ENCODE measurements at places on chromosomes 2 and 18.

DNA sequence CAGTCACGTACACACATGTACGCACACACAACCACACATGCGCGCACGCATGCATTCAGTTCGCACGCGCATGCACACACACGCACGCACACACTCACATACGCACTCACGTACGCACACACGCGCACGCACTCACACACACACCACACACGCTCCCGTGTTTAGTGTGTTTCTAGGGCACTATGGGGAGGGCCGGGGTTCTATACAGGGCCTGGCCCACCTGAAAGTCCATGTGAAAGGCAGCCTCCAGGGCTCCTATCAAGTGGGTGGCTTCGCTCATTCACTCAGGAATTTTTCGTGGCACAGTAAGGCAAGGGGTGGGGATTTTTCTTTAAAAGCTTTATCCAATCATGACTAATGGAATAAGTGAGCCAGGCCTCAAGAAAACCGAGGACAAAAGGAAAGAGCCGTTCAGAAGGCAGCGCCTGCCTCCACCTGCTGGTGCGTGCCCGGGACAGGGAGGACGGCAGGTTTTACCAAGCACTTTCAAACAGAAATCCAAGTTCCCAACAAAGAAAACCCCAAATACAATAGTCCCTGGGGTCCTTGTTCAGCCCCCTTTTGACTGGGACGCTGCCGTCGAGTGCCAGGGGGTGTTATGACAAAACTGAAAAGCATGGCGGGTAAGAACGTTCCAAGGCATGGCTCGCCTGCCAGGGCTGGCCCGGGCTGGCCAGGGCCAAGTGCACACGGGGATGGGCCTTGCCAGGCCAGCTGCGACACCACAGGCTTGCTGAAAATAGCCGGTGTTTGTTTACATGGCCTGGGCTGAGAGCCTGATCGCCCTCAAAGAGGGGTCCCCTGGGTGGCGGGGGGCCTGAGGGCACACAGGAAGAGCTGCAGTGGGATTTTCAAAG, 110.0 kb downstream of the HDAC4 start:
- DNase-seq: peak; percentile 78
- no peaks in the 10 kb centered on the region for H3K27me3 ChIP-seq

GRCh38 chr2:220219371-220219770, 591.9 kb downstream of the SLC4A3 start:
- H3K36me3 ChIP-seq: no peaks in the 10 kb centered on the region
- no peak overlapping the region for H3K4me3 ChIP-seq
- no peaks in the 10 kb centered on the region for H3K27me3 ChIP-seq
- H3K27ac ChIP-seq: no peak overlapping the region
- H3K4me1 ChIP-seq: no peaks in the 10 kb centered on the region

DNA sequence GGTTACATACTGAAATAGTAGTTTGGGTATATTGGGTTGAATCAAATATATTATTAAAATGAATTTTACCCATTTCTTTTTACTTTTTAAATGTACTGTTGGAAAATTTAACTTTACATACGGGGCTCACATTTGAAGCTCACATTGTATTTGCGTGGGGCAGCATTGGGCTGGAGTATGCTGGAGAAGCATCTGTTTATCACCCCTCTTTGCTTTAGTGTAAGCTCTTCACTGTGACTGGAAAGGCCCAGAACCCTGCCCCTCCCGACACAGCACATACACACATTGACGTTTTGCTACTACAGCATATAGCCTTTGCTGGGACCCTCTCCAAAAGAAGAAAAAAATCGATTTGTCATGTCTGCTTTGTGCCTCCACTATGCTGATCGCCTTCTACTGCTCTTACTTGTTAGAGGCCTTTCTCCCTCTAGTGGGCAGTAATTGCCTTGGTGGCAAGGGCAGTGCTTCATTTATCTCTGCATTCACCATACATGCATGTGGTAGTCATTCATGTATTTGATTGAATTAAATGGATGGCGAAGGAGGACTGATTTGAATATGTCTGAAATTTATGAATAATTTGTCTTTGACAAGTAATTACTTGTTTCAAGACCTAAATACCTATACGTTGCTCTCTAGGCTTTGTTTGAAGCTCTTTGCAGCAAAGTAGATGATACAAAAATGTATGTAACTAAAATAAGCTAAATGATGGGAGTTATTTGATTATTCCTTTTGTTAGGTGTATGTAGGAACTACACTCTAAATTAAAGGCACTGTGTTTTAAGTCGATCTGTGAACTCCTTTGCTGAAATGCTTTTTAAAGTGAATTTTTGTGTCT, 37.4 kb downstream of the VAPA start:
- no peak overlapping the region for H3K4me3 ChIP-seq
- no peak for DNase-seq
- H3K27ac ChIP-seq: no peak overlapping the region
- no peaks in the 10 kb centered on the region for H3K27me3 ChIP-seq

DNA sequence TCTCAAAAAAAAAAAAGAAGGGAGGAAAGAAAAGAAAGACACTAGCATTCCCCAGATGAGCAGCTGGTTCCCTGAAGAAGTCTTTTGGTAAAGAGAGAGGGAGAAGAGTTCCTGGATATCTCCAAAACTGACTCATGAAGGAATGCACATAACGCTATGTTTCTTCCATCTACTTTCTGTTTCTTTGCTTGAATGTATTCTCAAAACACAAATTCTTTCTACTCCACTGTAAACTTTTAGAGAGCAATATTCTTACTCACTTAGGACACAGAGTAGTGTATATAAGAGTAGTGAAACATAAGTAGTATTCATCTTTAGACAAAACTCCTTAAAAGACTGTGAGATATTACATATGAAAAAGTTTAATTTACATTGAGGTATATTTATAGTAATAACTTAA, 64.2 kb downstream of the TRIP12 start:
- H3K36me3 ChIP-seq: no peaks in the 10 kb centered on the region
- H3K4me3 ChIP-seq: no peak overlapping the region
- H3K27me3 ChIP-seq: no peaks in the 10 kb centered on the region
- H3K4me1 ChIP-seq: peaks cover under 1% of the 10 kb centered on the region

DNA sequence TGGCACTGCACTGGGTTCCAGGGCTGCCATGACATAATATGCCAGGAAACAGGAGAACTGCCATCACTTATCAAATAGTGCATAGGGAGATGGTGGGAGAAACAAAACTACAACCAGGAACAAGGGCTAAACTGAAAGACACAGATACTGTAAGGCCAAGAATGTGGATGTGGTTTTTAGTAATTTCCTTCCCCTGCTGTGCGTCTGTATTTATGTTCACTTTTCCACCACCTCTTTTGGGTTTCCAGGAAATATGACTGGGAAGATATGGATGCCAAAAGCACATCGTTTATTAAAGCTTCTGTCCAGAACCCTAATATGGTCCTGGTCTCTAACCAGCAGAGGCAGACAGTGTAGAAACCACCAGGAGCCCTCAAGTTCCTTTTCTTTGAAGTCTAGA, 759.7 kb upstream of the FANCL start:
- no peaks in the 10 kb centered on the region for H3K4me1 ChIP-seq
- no peak for DNase-seq
- no peak overlapping the region for H3K4me3 ChIP-seq

DNA sequence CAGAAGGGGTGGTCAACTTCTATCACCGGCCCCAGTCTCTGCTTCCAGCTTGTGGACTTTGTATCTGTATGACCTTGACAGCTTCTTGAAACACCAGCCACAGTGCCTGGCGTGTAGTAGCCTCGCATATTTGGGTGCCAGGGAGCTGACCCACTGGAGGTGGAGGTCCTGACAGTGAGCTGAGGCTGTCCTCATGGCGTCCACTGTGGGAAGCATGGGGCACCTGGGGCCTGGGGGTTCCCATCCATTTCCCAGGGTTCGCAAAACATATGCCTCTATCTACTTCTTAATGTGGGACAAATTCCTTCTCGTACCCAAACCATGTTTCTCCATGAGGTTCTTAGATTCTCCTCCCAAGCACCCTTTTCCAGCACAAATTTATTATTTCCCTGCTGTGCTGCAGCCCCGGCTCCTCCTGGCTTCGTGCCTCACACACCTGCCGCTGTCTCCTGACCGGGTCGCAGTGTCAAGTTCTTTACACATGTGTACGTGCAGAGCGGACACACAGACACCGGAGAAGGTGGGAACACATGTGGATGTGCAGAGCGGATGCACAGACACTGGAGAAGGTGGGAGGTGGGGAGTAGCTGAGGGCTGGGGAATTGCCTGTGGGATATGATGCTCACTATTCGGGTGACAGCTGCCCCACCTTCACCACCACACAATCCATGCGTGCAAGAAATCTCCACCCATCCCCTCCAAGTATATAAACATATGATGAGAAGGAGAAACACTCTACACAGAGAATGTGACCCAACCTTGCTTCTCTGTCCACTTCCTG, 23.4 kb downstream of the TMEM18 start:
- H3K4me1 ChIP-seq: no peaks in the 10 kb centered on the region
- H3K4me3 ChIP-seq: no peak overlapping the region
- no peak overlapping the region for H3K27ac ChIP-seq

DNA sequence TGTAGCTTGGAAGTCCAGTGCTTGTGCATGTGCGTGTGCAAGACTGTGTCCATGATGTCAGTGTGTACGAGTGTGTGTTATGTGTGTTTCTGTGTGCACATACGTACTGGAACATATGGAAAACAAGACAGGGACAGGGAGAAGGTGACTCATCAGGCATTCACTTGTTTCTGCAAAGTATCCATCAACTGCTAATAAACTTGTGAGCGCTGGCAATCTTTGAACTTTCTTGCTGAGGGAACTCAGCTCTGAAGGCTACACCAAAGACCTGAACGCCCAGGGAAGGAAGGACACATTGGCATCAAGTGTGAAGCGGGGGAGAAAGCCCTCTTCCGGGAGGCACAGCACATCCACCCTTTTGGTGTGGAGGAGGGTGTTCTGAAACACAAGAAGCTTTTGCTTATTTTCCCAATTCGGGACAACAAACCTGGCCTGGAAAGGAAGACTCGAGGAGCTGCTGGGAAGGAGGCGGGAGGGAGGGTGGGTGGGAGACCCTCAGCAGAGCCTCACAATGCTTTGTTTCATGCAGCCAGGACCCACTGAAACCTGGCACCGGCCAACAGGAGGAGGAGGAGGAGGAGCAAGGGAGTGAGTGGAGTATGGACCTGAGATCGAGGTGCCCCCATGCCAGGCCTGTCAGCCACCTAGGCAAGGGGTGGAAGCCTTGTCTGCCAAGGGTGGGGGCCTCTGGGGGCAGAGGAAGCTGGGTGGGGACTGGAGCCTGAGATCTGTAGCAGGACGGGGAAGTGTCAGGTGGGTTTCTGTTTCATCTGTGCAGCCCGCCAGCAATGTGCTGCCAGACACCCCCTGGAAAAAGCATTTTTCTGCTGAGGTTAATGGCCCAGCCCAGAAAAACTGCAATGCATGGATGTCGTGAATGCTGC, 26.8 kb downstream of the SMAD7 start:
- DNase-seq: no peak
- no peak overlapping the region for H3K4me3 ChIP-seq
- H3K36me3 ChIP-seq: peaks cover 18% of the 10 kb centered on the region
- peak overlapping the region; percentile 30 for H3K27ac ChIP-seq
- H3K27me3 ChIP-seq: no peaks in the 10 kb centered on the region

All from psoas muscle (tissue), 8 donors.